Esophagus muscularis mucosa (tissue), 4 donors: ENCODE measurements at places on chromosomes 11 and 22. TPM values are rescaled to one million over a fixed set of nuclear protein-coding genes. Genes with fewer than 3 reads are reported as not detected.

The ELFN2 gene
- total RNA-seq, result not detected

The DDI1 gene
- total RNA-seq, result not detected

The RAB36 gene
- 9.7 TPM for total RNA-seq

The BTBD18 gene
- total RNA-seq, result not detected

The MMP11 gene
- total RNA-seq, result 2.8 TPM

The FXYD6 gene
- total RNA-seq, result 100 TPM

The SNX32 gene
- total RNA-seq, result 0.40 TPM

The YPEL1 gene
- 16.6 TPM for total RNA-seq

The MAPK8IP2 gene
- total RNA-seq, result 4.2 TPM
